NCI-H2029 (cell line): ENCODE measurements at places on chromosomes 5 and 9.

DNA sequence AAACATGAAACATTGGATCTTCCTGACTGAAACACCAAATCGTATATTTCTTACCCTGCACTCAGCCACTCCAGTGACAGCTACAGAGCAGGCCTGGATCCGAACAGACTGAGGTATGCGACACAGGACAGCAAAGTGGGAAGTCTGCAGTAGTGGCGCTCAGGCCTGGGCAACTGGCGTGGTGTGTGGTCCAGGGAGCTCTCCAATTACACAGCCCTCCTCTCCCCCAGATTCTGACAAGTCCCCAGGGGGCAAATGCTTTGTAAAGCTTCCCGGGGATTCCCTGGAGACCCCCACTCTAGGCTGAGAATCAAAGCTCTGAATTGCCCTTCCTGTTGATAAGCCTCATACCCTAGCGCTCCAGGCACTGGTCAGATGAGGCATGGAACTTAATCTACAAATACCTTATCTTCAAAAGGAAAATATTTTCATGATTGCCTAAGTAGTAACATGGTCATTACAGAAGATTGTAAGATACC is 104.8 kb upstream of the ERCC6L2 start:
- DNase-seq: no peak

- no peak for DNase-seq
Observed at GRCh38 chr5:61669531-61669930, 337.5 kb downstream of the ZSWIM6 start.

GRCh38 chr5:66892716-66893115 is 296.5 kb downstream of the MAST4 start:
- no peak for DNase-seq

GRCh38 chr5:94313188-94313587 is 305.2 kb downstream of the KIAA0825 start:
- DNase-seq: no peak

GRCh38 chr5:175874462-175875139 is 3.2 kb downstream of the CPLX2 start:
- no peak for DNase-seq

GRCh38 chr5:107356891-107357290 is 313.8 kb downstream of the EFNA5 start:
- no peak for DNase-seq

DNA sequence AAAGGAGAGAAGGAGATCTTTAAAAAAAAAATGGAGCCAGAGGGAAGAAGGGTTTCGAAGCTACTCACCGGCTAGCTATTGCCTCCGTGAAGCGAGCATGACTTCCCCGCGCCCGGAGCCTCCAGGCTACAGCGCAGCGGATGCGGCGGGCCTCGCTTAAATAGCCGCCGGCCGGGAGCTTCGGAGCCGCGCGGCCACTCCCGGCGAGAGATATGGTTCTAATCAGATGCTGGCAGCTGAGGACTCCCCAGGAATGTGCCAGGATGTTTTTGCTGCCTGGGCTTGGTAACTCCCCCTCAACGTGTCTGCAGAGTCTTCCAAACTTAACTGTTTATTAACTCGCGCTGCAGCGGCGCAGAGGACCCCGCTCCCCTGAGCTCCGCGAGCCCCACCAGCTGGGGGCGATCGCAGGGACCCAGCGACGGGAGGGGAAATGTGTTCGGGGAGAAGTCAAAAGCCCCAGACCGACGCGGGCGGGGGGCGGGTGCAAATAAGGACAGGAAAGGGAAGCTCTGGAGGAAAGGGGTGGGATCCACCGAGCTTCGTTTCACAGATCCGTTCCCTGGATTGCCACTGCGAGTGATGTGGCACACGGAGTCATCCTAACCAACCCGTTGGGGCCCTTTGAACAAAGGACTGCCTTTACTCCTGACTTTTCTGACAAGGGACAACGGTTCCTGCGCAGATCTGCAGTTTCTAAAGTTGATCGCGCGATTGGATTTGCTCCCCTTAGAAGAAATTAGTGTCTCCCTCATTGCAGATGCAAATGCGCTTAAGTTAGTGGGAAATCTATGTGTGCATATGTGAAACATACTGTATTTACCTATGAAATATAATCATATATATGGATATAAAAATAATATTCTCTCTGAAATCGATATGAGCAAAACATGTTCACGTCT is at the start of gene DAB2:
Gene DAB2 (minus strand): TSS at position 245 of the 902 bp plus-strand sequence. CDS start 30,660 bp downstream, outside the sequence.
- no peak for DNase-seq

- no peak for DNase-seq
Observed at GRCh38 chr5:76689321-76690036, 26.4 kb upstream of the F2R start.

DNA sequence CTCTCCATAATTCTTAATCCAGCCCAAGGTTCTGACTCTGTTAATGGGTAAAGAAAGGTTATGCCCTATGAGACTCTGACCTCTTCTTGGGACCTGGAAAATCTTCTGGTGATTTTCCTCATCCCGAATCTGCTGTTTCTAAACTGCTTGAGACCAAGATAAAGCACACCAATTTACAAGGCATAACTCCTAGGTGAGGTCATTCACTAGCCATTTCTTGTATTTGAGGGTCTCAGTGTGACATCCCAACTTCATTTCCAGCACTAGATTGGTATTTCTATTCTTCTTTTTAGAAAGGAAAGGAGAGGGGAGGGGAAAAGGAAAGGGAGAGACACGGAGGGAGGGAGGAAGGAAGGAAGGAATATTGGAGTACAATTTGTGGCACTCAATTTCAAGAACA is 51.6 kb downstream of the SLC1A1 start:
- no peak for DNase-seq

- DNase-seq: no peak
Observed at GRCh38 chr5:82130602-82131001, 147.6 kb downstream of the RPS23 start.

DNA sequence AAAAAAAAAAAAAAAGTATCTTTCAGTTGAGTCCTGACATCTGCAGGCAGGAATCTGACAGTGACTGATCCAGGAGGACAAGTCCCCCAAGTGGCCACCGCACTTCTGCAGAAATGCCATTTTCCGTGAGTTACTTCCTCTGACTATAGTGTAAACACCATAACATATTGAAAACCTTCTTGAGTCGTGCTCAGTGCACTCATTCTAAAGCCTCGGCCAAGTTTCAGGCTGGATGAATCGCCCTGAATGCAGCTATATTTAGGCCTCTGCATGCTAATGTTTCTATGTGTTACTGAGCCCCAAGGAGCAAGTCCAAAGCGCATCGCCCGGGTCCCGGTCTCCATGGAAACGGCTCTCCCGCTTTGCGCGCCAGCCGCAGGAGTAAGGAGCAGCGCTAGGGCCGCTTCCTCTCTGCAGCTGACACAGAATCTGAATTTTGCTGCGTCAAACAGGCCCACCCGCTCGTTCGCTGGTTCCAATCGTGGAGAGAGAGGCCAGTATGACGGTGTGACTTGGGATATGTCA is 335.4 kb downstream of the MSX2 start:
- no peak for DNase-seq

DNA sequence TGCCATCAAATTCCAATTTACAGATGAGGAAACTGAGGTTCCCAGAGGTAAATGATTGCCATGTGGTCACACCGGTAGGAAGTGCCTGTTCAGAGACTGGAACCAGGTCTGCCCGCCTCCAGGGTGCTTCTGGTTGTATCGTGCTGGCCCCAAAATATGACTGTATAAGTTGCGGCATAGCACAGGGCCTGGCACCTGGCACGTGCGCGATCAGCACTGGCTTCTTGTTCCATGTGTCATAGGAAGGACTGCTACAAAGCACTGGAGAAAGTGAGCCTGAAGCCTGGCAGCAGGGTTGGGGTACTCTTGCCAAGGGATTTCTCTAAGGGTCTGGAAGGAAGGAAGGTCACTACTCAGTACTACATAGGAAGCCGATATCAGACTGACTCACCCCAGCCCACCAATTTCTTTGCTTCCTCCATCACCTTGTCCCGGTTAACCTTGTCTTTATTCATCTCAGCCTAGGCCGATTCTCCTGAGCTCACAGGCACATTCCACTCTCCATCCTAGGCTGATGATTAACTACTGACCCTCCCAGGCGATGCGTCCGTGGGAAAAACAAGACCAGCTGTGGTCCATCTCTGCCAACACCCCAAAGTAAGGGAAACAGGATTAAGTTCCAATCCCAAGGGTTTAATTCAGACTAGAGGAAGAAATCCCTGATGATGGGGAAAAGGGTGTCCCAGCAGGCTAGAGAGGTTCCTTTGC is 1.8 kb downstream of the HRH2 start:
- no peak for DNase-seq

DNA sequence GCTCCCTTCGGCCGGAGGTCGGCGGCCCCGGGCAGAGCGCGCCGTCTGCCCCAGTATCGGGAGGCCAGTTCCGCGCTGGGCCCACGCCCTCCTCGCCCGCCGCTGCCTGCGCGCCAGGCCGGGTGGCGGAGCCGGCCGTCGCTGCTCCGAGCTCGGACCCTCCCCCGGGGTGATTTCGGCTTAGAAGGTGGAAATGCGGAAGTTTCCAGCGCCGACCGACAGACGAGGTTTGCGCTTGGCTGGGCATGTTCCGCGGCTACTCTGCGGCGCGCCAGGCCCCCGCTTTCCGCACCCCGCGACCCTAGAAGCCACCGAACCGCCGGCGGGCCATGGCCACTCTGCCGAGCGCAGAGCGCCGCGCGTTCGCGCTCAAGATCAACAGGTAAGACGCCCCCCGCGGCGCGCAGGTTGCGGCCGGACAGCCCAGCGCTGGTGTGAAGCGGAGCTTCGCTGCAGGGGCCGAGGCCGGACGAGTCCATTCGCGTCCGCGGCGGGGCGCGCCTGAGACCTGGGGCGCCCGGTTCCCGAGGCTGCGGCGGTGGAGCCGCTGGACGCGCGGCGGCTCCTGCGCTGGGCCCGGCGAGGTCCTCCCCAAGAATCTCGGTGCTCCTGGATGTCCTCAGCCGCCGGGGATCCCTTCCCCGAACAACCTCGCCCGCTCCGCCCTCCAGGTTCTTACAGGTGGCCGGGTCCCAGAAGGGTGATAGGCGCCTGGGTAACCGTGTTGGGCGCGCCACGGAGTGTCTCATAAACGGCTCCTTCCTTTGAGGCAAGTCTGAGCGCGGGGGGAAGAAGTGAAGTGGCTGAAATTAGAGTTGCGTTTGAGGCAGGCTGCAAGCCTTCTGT is at the start of gene DOCK8:
Gene DOCK8 (plus strand): TSS at position 218 of the 846 bp plus-strand sequence. CDS start 112 bp downstream, at position 330.
- DNase-seq: peak; percentile 7

- peak; percentile 31 for DNase-seq
Observed at GRCh38 chr9:132507670-132508469, 74.5 kb upstream of the BARHL1 start.

- DNase-seq: no peak
Observed at GRCh38 chr5:87572090-87572489, 159.4 kb upstream of the CCNH start.

DNA sequence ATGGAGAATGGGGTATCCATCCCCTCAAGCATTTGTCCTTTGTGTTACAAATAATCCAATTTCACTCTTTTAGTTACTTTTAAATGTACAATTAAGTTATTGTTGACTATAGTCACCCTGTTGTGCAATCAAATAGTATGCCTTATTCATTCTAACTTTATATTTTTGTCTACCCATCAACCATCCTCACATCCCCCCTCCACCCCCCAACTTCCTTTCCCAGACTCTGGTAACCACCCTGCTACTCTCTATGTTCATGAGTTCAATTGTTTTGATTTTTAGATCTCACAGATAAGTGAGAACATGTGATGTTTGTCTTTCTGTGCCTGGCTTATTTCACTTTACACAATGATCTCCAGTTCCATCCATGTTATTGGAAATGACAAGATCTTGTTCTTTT is 15.4 kb upstream of the RANBP17 start:
- no peak for DNase-seq

GRCh38 chr5:71832812-71833715 is 114.0 kb downstream of the CARTPT start:
- DNase-seq: no peak

DNA sequence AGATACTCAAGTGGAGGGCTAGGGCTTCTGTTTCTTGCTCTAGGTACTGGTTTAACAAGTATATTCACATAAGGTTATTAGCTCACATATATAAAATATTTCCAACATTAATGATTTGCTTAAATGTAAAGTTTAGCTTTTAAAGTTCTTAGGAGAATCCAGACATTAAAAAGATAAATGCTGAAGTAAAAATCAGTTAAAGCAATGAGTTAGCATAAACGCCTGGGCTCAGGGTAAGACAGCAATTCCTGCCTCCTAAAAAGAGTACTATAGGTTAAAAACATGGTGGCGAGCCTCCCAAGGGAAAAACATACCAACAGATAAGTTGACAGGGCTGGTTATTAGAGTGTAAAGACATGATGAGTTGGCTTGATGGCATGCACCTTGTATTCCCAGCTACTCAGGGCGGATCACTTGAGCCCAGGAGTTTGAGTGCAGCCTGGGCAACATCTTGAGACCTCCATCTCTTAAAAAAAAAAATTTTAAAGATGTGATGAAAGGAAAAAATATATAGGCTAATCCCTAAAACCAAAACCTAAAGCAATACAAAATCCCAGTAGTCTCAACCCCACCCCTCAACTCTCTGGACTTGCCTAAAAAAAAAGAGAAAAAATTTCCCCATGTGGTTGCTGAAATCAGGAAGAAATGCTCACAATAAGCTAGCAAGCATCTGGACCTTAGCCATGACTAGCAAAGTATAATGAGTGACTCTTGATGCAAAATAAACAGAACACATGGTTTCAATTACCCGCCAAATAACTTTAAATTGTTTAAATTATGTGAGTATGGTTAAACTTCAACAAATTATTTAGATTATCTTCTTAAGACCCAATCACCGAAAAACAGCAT is 3.6 kb downstream of the GOLPH3 start:
- DNase-seq: no peak

DNA sequence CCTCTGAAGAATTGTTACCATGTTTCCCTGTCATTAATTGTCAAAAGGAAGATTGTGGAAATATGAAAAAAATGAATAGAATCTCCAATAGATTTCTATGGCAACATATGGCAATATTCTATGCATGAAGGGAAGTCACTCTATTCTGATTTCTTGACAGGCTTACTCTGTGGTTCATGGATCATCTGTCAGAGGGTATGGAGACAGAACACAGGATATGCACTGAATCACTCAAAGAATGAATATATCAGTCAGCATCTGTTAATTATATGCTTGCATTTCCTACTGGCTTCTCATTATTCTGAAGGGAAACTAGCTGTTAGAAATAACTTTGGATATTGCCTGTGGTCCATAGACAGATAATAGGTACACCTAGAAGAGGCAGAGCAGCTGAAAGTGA is 918.9 kb downstream of the DTWD2 start:
- DNase-seq: no peak

DNA sequence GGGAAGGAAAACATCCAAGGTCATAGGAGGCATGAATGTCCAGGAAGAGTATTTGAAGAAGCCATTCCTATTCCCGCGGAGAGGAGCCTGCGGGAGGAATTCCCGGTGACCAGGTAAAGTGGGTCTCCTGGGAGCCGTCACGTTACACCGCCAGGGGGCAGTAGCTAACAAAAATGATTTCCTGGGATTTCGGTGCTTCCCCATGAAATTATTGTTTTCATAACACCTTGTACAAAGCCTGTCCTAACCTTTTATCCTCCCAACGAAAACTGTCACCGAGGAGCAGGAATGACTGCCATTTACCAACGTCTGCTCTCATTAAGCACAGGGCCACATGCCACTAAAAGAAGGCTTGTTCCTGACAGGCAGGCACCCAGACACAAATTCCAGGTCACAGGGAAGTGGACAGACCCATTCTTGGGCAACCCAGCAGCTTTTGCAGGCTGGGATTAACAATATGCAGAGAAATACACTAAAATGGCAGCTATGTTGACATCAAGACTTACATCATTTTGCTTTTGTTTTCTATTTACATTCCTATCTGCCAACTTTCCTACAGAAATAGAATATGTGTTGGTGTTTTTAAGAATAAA is 41.2 kb upstream of the CTSL start:
- no peak for DNase-seq
